ENCODE measurements at places on chromosomes 11 and 22. TPM values are rescaled to one million over a fixed set of nuclear protein-coding genes. Genes with fewer than 3 reads are reported as not detected.

Gene BLID
- total RNA-seq = 0.39 TPM

Gene PGM2L1
- 36.6 TPM for total RNA-seq

Gene GVQW3
- total RNA-seq = 0.38 TPM

Gene ACTN3
- under 0.01 TPM for total RNA-seq

Gene SCGB1C1
- total RNA-seq = not detected

Gene CALCA
- not detected for total RNA-seq

Gene GNAZ
- 0.38 TPM for total RNA-seq

Gene CCDC15
- 2.6 TPM for total RNA-seq

Gene SLC29A2
- 0.77 TPM for total RNA-seq

Gene CHADL
- 1.3 TPM for total RNA-seq

Gene C11orf86
- total RNA-seq = not detected

Gene ANO9
- total RNA-seq = 2.7 TPM

Gene PKP3
- 0.38 TPM for total RNA-seq

Gene MAPK1
- 62.5 TPM for total RNA-seq

Gene B4GALNT4
- total RNA-seq = 0.89 TPM

Gene WNT11
- total RNA-seq = 0.13 TPM

Gene CEND1
- under 0.01 TPM for total RNA-seq

Gene OR51I1
- total RNA-seq = not detected

Gene GAL3ST3
- total RNA-seq = 0.38 TPM
